ENCODE measurements at places on chromosomes 7 and 10. TPM values are rescaled to one million over a fixed set of nuclear protein-coding genes. Genes with fewer than 3 reads are reported as not detected.

- peak; percentile 82 for DNase-seq
These were observed 167.3 kb upstream of the KLF14 start for GRCh38 chr7:130901209-130901783.

The CDC14C gene
- total RNA-seq: not detected

- no peak for DNase-seq
These were observed 187.5 kb upstream of the AOAH start for GRCh38 chr7:36911788-36912187.

GRCh38 chr7:128206747-128207500 is 34.2 kb upstream of the LEP start:
- DNase-seq: no peak

The FGFR2 gene
- 13.1 TPM for total RNA-seq

The ZNF518A gene
- total RNA-seq: 25.0 TPM

The SDHAF3 gene
- 6.5 TPM for total RNA-seq

GRCh38 chr7:36300696-36301350 is 88.8 kb upstream of the ANLN start:
- DNase-seq: no peak

Data from aorta (tissue), 5 donors.